ENCODE measurements at places on chromosomes 1 and 21. TPM values are rescaled to one million over a fixed set of nuclear protein-coding genes. Genes with fewer than 3 reads are reported as not detected.
A peak's percentile ranks its signal among the peaks of the same experiment; 100 is the strongest.

GRCh38 chr1:9442278-9442846 lies 96.9 kb upstream of the SLC25A33 start:
- DNase-seq, result no peak
- peak overlapping the region; percentile 46 for H3K27ac ChIP-seq
- H3K4me3 ChIP-seq, result no peak overlapping the region
- no peaks in the 10 kb centered on the region for H3K36me3 ChIP-seq

OR2L13 gene
- total RNA-seq, result not detected

DNA sequence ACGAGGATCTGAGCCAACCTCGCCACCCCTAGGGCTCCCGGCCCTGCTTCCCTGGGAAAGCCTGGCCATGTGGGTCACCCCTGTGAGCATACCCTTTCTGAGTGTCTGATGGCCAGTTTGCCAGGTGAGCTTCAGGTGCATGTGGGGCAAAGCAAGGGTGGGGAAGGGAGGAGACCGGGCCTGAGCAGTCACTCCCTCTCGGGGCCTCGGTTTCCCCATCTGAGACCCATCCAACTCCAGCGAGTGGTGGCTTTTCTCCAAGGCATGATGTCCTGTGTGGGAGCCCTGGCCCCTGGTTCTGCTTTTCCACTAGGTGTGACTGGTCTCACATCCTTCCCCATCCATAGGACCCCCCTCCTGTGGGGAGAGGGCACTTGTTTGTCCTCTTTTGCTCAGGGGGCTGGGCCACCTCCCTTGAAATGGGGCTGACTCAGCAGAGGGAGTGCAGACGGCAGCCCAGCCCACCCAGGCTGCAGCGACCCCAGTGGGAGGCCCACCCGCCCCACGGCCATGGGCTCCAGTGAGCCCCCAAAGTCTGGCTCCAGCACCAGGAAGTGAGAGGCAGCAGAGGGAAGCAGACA lies 1.7 kb upstream of the WNT9A start:
- DNase-seq, result peak; percentile 57
- H3K36me3 ChIP-seq, result no peaks in the 10 kb centered on the region
- H3K27ac ChIP-seq, result no peak overlapping the region
- H3K4me1 ChIP-seq, result peaks cover 48% of the 10 kb centered on the region
- H3K4me3 ChIP-seq, result no peak overlapping the region
- peaks cover 9% of the 10 kb centered on the region for H3K27me3 ChIP-seq

MYOM3 gene
- total RNA-seq, result 2.3 TPM

PRR9 gene
- total RNA-seq, result not detected

GRCh38 chr1:212166644-212167043 lies 118.6 kb upstream of the PPP2R5A start:
- H3K36me3 ChIP-seq, result no peaks in the 10 kb centered on the region
- DNase-seq, result no peak
- H3K4me3 ChIP-seq, result no peak overlapping the region
- H3K4me1 ChIP-seq, result peaks cover 18% of the 10 kb centered on the region
- H3K27ac ChIP-seq, result no peak overlapping the region

TSSK3 gene
- total RNA-seq, result not detected

DNA sequence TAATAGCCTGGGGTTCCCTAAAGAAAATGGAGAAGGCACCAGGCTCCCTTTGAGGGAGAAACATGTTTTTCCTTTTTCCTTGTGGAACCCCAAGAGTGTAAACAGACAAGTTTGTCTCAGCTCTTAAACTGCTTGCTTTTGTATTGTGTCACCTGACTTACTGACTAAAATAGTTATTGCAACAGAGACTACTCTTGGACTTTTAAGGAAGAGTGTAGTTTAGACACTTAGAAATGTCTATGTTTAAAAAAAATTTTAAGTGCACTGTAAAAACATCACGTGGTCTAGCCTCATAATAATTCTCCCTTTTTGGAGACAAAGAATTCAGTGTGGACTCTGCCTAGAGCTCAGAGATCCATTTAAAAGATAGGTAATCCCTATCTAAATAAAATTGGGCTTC lies 141.1 kb downstream of the TRIM33 start:
- no peak overlapping the region for H3K4me3 ChIP-seq
- H3K27me3 ChIP-seq, result no peaks in the 10 kb centered on the region
- no peaks in the 10 kb centered on the region for H3K36me3 ChIP-seq
- no peak for DNase-seq
- H3K4me1 ChIP-seq, result no peaks in the 10 kb centered on the region

GRCh38 chr1:175569117-175569743 lies 174.2 kb downstream of the TNR start:
- no peaks in the 10 kb centered on the region for H3K4me1 ChIP-seq
- H3K27me3 ChIP-seq, result no peaks in the 10 kb centered on the region
- H3K4me3 ChIP-seq, result no peak overlapping the region
- no peaks in the 10 kb centered on the region for H3K36me3 ChIP-seq
- DNase-seq, result no peak

GRCh38 chr1:54275349-54275748 lies 75.4 kb downstream of the MRPL37 start:
- H3K27me3 ChIP-seq, result no peaks in the 10 kb centered on the region
- H3K27ac ChIP-seq, result peak overlapping the region; percentile 86
- DNase-seq, result peak; percentile 87
- H3K36me3 ChIP-seq, result peaks cover 4% of the 10 kb centered on the region

DNA sequence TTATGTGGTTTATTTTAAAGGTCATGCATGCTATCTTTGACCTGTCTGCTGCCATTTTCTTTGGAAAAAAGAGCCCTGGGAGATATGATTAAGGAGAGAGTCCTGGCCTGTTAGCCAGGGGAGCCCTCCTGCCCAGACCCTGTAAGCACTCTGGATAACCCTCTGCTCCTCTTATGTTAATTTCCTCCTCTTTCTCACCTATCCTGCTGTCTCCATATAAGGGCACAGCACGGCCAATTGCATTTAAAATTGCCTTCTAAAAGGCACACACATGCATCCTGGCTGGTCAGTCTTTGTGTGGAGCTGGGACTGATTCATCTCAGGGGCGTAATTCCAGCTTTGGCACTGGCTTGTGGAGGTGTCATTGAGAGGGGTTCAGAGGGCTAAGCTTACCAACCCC lies 158.9 kb downstream of the ST6GALNAC5 start:
- H3K4me1 ChIP-seq, result no peaks in the 10 kb centered on the region
- no peak for DNase-seq
- no peaks in the 10 kb centered on the region for H3K27me3 ChIP-seq
- H3K27ac ChIP-seq, result no peak overlapping the region
- H3K36me3 ChIP-seq, result no peaks in the 10 kb centered on the region

OBSCN gene
- 43.3 TPM for total RNA-seq

- no peak for DNase-seq
- peak overlapping the region; percentile 36 for H3K4me3 ChIP-seq
- peak overlapping the region; percentile 80 for H3K27ac ChIP-seq
- no peaks in the 10 kb centered on the region for H3K27me3 ChIP-seq
- peaks cover 83% of the 10 kb centered on the region for H3K4me1 ChIP-seq
Measured at GRCh38 chr1:16145662-16146278, 10.1 kb downstream of the EPHA2 start.

GRCh38 chr1:168974611-168975010 lies 131.9 kb upstream of the ATP1B1 start:
- no peak for DNase-seq
- H3K36me3 ChIP-seq, result no peaks in the 10 kb centered on the region
- no peak overlapping the region for H3K27ac ChIP-seq

UBE2J2 gene
- total RNA-seq, result 54.4 TPM

SERBP1 gene
- total RNA-seq, result 188 TPM

- no peaks in the 10 kb centered on the region for H3K27me3 ChIP-seq
- DNase-seq, result no peak
- H3K36me3 ChIP-seq, result no peaks in the 10 kb centered on the region
- H3K4me1 ChIP-seq, result peaks cover 14% of the 10 kb centered on the region
- H3K27ac ChIP-seq, result no peak overlapping the region
Measured at GRCh38 chr1:43373066-43373940, 5.5 kb upstream of the ELOVL1 start.

- H3K27ac ChIP-seq, result peak overlapping the region; percentile 76
- peaks cover 54% of the 10 kb centered on the region for H3K4me1 ChIP-seq
- no peaks in the 10 kb centered on the region for H3K27me3 ChIP-seq
- DNase-seq, result no peak
- no peaks in the 10 kb centered on the region for H3K36me3 ChIP-seq
Measured at GRCh38 chr1:21764615-21765423, 18.1 kb downstream of the USP48 start.

DNA sequence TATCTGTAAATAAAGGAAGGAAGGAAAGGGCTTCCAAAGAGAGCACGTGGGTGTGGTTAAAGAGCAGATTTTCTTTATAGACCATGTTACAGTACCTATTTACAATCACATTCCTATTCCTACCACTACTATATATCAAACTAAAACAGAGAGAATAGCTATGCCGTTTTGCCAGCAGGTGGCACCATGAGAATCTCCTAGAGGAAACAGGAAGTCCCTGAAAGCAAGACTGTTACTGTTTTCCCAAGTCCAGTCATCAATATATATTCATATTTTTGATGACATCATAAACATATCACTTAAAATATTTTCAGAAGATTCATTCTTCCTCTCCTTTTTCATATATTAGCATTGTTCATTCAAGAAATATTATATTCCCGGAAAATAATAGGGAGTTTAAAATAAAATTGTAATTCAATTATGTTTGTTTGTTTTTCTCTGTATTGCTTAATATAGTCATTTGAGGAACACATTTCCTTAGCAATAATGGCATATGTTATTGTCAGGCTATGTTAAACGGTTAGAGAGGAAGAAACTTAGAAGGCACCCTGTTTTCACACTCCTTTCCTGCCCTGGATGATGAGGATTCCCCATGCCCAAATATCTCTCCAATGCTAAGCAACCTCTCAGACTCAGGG lies 6.6 kb downstream of the CCDC190 start:
- no peaks in the 10 kb centered on the region for H3K4me1 ChIP-seq
- peaks cover 3% of the 10 kb centered on the region for H3K27me3 ChIP-seq
- no peaks in the 10 kb centered on the region for H3K36me3 ChIP-seq
- DNase-seq, result no peak
- no peak overlapping the region for H3K4me3 ChIP-seq

- H3K4me1 ChIP-seq, result peaks cover 6% of the 10 kb centered on the region
- peaks cover 5% of the 10 kb centered on the region for H3K27me3 ChIP-seq
- no peaks in the 10 kb centered on the region for H3K36me3 ChIP-seq
- no peak overlapping the region for H3K4me3 ChIP-seq
Measured at GRCh38 chr1:181349512-181349911, 133.8 kb upstream of the CACNA1E start.
